ENCODE measurements at places on chromosomes 3 and 15.

DNA sequence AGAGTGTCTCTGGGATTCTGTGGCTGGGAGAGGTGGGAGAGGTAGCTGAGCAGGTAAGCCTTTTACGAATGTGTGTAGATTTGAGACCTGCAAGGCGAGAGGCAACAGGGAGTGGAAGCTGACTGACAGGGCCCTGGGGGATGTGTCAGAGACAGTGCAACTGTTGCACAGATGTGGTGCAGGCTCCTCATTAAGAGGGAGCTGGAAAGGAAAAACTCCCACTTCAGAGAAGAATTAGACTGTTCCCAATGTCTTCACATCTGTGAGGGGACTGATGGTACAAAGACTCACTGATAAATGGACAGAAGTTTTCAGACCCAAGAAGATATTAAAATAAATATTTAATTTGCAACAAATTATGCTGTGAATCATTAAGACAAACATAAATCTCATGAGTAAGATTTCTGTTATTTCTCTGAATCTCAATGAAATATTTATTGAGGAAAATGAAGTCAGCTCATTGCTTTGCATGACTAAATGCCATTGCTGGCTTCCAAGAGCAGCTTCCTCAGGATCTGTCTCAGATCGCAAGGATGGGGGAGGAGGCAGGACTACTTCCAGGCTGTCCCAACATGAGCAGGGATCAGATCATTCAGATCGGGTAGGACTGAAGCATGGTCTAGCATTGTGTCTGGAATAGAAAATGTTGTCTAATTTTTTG lies 127.3 kb upstream of the ROPN1 start:
- H3K4me1 ChIP-seq: no peaks in the 10 kb centered on the region
- DNase-seq: no peak
- no peaks in the 10 kb centered on the region for H3K27me3 ChIP-seq
- no peak overlapping the region for H3K4me3 ChIP-seq

DNA sequence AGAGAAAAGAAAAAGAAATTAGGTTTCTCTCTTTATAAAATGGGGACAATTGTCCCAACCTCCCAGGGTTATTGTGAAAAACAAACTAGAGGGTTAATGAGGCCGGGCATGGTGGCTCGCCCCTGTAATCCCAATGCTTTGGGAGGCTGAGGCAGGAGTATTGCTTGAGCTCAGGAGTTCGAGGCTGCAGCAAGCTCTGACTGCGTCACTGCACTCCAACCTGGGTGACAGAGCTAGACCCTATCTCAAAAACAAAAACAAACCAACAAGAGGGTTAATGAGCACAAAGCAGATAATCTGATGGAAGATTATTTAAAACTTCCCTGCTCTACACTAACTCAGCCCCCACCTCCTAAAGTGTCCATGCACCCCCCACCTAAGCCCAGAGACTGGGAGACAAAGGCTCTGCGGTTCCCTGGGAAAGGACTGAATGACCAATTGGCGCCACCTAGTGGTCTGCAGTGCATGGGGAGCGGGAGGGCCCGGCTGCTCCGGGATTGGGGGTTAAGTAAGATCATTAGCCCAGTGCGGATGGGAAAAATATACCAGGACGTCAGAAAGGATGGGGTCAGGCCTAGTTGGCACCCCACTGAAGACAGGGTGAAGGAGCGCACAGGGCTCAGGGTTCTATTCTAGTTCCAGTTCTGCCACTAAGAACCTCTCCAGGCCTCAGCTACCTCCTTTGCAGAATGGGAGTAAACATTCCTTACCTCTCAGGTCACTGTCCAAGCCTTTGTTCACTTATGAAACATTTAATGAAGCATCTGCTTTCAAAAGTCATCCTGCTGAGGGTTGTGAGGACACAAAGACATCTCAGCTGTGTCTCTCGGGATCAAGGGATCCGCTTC lies 15.6 kb downstream of the PIF1 start:
- H3K4me3 ChIP-seq: no peak overlapping the region
- H3K27me3 ChIP-seq: no peaks in the 10 kb centered on the region
- H3K4me1 ChIP-seq: peaks cover 21% of the 10 kb centered on the region
- DNase-seq: no peak
- H3K27ac ChIP-seq: no peak overlapping the region
- H3K36me3 ChIP-seq: no peaks in the 10 kb centered on the region

DNA sequence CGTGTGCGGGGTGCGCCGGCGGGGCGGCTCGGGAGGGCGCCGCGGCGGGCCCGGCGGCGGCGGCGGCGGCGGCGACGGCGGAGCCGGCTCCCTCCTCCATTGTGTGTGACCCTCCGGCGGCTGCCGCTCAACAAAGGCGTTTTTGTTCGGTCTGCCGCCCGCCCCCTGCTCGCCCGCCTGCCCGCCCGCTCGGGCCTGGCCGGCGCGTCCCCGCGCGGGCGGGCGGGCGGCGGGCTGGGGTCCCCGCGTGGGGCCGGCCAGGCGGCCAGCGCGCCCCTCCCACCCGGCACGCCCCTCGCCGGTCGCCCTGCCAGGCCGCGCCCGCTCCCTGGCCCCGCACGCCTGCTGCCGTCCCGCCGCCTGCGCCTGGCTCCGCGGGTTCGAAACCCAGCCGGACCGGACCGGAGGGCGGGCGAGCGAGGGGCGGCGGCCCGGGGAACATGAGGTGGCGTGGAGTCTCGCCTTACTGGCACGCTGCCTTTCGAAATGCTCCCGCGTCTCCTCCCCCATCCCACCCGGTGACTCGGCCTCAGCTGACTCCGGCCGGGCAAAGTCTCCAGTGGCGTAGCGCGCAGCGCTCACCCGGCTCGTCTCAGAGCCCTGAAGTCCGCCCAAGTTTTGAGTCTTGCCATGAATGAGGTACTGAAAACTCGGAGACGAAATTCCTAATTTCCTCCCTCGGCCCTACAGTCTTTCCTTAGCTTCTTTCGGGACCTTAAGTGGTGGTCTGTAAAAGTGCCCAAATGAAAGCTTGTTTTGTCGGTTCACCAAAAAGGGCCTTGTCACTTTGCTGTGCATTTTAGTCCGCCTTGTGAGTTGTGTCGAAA lies 588 bp downstream of the MAPK6 start:
- H3K4me3 ChIP-seq: peak overlapping the region; percentile 71
- peak; percentile 46 for DNase-seq
- H3K27ac ChIP-seq: peak overlapping the region; percentile 98
- H3K4me1 ChIP-seq: peaks cover 15% of the 10 kb centered on the region

- no peaks in the 10 kb centered on the region for H3K27me3 ChIP-seq
- H3K27ac ChIP-seq: no peak overlapping the region
- no peaks in the 10 kb centered on the region for H3K4me1 ChIP-seq
- no peak overlapping the region for H3K4me3 ChIP-seq
- H3K36me3 ChIP-seq: no peaks in the 10 kb centered on the region
These were observed 90.6 kb downstream of the EEFSEC start for GRCh38 chr3:128243602-128244504.

DNA sequence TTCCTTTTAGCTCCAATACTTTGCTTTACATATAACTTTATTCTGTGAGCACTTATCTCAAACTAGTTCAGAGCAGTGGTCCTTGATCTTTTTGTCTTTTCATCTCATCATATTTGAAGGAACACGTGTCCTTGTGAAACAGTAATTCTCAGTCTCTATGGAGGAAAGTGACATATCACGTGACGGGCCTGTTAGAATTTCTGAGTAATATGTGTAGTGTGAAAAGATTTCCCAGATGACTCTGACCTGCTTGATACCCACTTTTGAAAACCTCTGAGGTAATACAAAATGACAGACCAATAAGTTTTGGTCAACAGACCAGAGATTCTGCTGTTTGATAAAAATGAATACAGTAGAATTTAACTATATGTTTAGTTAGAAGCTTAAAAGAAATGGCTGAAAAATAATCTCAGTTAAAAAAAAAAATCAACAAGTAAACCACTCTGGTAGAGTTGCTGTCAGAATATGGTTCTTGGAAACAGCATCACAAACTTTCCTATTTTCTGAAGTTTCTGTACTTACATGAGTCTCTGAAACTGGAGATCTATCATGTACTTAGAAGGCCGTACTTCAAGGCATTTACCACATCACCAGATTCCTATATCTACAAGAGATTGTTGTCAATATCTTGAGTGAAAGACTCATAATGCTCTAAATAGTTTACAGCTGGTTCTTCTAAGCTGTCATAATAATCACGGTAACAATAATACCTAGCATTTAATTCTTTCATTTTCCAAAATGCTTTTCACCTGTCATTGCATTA lies 590.2 kb upstream of the TBL1XR1 start:
- no peak overlapping the region for H3K27ac ChIP-seq
- no peaks in the 10 kb centered on the region for H3K36me3 ChIP-seq

DNA sequence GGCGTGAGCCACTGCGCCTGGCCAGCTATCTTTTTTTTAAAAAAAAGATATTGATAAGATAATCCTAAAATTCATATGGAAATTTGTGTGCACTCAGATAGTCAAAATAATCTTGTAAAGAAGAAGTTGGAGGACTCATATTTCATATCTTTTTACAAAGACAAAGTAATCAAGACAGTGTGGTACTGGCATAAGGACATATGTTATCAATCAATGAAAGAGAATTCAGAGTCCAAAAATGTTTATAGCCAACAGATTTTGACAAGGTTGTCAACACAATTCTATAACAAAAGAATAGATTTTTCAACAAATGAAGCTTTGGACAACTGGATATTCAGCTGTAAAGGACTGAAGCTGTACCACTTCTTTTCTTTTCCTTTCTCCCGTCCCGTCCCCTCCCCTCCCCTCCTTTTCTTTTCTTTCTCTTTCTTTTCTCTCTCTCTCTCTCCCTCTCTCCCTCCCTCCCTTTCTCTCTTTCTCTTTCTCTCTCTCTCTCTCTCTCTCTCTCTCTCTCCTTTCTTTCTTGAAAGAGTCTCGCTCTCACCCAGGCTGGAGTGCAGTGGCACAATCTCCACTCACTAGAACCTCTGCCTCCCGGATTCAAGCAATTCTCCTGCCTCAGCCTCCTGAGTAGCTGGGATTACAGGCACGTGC lies 126.8 kb downstream of the GSK3B start:
- H3K4me1 ChIP-seq: no peaks in the 10 kb centered on the region
- H3K4me3 ChIP-seq: no peak overlapping the region
- H3K27ac ChIP-seq: no peak overlapping the region
